ENCODE measurements at places on chromosomes 2 and 18.

GRCh38 chr2:190781604-190782198, 98.9 kb upstream of the GLS start:
- no peak for DNase-seq

GRCh38 chr2:117470311-117471095, 344.0 kb upstream of the DDX18 start:
- no peak for DNase-seq

DNA sequence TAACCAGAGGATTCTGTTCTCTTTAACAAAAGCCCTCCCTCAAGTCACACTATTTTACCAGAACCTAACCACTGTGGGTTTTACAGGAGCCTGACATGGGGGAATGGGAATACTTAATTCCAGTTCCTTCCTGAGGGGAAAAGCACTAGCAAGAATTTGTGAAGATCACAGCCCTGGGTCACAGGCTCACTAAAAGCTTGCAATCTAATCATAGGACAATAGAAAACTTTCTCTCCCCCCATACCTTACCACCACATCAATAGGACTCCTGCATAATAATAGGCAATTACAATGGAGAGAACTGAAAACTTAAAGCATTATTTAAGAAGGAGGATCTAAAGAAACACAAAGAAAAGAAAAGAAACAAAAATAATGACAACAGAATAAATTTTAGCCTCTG, 225.8 kb upstream of the ZNF804A start:
- DNase-seq: no peak

GRCh38 chr2:26414311-26414710, 12.6 kb downstream of the DRC1 start:
- DNase-seq: no peak

DNA sequence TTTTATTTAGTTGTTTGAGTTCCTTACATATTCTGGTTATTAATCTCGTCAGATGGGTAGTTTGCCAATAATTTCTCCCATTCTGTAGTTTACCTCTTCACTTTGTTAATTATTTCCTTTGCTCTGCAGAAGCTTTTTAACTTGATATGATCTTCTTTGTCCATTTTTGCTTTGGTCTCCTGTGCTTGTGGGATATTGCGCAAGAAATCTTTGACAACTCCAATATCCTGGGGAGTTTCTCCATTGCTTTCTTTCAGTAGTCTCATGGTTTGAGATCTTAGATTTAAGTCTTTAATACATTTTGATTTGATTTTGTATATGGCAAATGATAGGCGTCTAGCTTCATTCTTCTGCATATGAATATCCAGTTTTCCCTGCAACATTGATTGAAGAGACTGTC, 389.2 kb downstream of the LRP1B start:
- DNase-seq: no peak

DNA sequence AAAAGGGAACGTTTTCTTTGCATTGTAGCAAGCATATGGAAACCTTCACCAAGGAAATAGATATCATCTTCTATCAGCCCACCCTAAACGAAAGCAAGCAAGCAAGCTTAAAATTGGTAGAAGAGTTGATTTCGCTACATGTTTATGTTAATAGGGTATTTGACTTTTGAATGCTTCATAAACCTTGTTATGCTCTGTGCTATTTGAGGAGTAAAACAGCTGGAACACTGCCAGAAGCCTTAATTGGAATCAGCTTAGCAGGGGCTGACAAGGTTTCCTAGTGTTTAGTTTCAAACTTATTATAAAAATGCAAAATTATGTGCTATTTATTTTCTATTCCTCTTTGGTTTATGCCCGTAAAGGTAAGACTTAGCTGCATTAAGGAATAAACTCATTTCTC, 70.6 kb upstream of the LINC00305 start:
- no peak for DNase-seq

- no peak for DNase-seq
Measured at GRCh38 chr2:215537611-215538010, 101.7 kb upstream of the FN1 start.

GRCh38 chr2:177036747-177037146, 175.8 kb upstream of the HNRNPA3 start:
- DNase-seq: no peak

DNA sequence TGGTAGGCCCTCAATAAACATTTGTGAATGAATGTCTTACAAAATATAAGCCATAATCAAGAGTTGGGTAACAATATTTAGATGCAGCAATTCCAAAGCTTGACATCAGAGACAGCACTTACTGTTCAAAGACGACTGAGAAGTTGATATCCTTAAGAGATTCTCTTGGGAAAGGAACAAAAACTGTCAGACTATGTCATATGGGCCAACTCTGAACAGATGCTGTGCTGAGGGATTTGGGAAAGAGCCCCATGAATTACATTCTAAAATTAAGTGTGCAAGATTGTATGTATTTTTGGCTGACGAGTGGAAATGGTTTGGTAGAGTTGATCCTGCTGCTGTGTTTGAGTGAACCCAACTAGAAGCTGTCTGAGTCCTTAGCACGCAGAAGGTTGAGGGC, 250.7 kb upstream of the LINC00305 start:
- no peak for DNase-seq

DNA sequence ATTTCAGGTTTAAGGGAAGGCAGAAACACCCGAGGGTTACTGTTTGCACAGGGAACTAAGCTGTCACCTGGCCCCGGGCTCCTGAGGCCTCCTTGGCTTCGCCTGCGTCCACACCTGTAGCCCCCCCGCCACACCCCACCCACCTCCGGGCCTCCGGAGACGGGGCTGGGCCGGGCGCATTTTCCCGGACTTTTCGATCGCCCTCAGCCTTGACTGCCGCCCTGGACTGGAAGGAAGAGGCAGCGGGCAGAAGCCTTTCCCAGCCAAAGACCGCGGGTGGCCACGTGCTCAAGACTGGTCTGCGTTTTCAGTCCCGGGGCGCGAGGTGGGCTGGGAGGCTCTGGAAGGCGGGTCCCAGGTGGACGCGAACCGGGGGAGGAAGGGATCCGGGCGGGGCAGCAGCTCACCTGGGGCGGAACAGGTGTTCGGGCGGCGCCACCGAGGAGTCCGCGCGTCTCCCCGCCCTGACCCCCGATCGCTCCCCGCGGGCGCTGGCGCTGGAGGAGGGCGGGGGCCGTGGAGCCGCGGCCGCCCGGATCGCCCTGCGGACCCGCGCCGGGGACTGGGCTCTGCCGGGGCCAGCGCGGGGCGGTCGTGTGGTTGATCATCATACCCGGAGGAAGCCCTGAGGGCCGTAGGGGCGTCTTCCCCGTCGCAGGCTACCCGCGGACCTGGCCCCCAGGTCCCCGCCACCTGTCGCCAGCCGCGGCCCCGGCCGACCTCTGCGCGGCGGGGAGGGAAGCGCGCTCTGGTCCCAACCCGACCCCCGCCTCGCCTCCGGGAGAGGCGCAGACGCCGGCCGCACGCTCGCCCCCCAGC, 3.2 kb downstream of the ID2 start:
- DNase-seq: no peak

DNA sequence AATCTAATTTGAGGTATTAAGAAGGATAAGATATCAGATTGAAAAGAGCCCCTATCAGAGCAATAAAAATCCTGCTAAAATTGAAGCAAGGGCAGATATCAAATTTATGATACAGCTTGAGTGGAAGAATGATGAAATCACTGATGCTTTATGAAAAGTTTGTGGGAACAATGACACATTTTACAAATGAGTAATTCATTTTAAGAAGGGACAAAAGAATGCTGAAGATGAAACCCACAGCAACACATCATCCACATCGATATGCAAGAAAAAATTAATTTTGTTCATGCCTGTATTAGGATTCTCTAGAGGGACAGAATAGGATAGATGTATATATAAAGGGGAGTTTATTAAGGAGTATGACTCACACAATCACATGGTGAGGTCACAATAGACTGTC, 355.6 kb upstream of the GYPC start:
- DNase-seq: no peak

DNA sequence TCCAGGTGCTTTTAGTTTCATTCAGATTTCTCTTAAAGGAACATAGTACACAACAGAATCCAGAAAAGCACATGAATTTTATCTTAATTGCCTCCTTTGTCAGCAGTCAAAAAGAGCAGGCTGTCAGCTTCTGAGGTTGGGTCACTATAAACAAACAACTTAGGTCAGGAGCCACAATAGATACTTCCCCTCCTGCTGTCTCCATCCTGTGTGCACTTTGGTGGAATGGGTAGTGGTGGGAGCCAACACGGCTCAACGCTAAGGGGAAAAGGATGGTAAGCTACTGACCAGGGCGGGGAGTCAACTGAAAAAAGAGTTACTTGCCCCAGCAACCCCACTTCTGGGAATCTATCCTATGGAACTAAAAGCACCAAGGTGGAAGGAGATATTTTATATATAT, 121.9 kb downstream of the PAX3 start:
- no peak for DNase-seq

GRCh38 chr2:218149098-218149497, 17.7 kb downstream of the CXCR1 start:
- DNase-seq: no peak

DNA sequence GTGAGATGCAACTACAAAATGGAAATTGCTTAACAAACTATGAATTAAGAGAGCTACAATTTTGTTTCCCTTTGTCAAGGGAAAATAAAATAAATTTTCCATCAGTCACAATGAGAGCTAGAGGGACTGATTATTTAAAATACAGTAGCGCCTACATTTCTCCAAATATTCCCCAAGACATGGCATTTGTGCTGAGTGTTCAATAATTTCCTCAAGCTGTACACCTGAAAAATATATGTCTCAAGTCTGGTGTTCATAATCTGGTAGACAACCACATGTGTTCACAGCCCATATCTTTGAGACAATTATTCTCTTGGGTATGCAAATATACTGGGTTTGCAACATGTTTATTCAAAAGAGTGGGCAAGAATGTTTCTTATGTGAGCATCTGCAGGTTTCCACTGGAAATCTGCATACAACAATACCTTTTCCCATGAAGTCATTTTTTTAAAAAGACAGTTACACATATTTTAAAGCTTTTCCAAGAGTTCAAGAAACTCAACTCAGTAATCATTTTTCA, 240.1 kb upstream of the VRK2 start:
- no peak for DNase-seq

DNA sequence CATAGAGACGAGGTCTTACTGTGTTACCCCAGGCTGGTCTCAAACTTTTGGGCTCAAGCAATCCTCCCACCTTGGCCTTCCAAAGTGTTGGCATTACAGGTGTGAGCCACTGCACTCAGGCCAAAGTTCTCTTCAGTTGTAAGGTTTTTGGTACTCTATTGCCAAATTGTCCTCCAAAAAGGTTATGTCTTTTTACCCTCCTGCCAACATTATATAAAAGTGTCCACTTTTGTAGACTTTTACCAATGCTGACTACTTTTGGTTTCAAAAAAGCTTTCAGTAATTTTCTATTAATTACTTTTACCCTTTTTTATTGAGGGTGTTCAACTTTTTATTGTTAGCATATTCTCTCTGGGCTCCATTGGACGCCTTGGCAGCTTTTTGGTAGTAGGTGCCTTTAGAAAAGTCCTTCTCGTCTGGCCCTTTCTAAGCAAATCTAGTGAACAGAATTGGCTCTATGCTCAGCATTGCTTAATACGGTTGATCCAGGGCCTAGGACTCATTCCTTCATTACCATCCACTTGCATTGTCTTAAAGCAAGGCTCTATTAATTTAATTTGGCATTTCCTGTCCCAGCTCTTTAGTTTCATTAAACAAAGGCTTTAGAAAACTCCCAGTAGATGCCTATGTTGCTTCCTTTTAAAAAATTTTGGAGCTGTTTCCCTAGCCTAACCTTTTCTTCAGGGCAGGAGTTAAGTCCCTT, 16.7 kb upstream of the IL1A start:
- no peak for DNase-seq

DNA sequence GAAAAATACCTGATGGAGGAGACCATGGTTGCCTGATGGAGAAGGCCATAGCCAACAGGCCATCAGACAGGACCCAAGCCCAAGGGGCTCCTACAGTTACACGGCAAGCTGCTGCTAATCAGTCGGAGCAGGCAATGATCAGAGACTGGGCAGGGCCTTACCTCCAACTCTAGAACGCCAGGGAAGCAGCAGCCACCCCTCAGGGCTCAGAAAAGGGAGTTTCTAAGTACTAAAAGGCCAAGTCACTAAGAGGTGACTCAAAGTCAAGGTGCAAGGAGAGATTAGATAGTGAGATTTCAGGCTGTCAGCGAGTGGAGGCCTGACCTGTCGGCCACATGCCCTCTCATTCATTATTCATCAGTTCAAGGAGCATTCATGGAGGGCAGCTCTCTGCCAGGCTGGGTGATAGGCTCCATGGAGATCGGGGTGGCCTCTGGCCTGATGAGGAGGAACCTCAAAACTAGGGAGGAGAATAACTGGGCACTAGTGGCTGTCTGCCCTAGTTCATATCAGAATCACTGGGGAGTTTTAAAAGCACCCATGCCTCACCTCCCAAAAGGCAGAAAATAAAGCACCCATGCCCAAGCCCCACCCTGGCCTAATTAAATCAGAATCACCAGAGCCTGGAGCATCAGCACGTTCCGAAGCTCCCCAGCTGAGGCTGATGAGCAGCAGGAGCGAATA, 3.6 kb downstream of the VIL1 start:
- no peak for DNase-seq

DNA sequence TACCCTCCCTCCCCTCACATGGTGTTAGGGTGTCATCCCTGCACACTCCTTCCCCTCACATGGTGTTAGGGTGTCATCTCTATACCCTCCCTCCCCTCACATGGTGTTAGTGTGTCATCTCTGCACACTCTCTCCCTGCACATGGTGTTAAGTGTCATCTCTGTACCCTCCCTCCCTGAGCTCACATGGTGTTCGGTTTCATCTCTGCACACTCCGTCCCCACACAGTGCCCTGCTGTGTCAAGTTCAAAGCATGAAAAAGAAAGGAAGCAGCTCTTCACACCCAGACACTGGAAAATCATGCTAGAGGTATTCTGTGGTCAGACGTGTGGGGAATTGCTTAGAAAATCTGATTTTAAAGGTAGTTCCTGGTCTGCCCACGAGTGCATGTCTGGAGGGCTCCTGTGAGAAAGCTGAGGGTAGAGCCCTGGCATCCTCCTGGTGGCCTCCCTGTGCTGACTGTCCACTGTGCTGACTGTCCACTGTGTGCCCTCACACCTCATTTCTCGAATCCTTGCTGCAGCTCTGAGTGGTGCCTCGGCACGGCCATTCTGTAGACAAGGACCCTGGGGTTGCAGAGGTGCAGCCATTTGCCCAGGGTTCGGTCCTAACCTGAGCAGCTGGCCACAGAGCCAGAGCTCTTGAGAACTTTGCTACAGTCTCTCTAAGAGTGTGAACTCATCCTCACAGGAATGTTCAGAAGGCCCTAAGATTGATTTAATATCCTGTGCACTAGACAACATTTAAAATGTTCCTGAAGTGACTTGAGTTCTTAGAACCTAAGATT, 69.1 kb upstream of the NFATC1 start:
- DNase-seq: no peak

DNA sequence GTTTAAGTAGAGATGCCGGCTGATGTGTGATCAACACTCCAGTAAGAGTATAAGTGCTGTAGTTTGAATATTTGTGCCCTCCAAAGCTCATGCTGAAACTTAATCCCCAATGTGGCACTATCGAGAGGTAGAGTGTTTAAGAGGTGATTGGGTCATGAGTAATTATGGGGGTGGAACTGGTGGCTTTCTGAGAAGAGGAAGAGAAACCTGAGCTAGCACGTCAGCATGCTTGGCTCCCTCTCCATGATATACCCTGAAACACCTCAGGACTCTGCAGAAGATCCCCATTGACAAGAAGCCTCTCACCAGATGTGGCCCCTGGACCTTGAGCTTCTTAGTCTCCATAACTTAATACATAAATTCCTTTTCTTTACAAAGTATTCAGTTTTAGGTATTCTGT, 584.8 kb downstream of the TSN start:
- DNase-seq: no peak
